ENCODE measurements at places on chromosomes 6 and 20.

DNA sequence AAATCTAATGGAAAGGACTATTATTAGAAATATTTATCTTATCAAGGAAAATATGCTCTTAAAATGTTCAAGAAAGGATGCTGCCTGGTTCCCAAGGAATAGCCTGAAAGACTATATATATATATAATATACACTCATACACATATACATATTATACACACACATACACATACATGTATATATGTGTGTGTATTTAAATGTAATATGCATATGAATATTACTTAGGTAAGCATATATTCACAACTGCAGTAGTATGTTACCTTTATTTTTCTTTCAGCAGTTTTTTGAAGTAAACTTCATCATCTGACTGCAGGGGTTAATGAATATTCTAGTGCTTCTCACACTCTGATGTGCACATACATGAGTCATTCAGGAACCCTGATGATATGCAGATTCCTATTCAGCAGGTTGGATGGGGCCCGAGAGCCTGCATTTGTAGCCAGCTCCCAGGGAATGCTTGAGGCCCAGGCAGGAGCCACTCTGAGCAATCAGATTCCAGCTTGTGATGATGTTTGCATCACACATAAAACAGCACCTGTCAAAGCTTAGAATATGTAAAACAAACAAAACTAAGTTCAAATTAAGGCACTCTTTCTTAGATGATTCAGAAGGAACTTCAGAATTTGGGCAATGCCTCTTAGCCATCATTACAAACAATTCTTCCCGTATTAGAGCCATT, 16.1 kb downstream of the MYLK4 start:
- DNase-seq, result peak; percentile 65

DNA sequence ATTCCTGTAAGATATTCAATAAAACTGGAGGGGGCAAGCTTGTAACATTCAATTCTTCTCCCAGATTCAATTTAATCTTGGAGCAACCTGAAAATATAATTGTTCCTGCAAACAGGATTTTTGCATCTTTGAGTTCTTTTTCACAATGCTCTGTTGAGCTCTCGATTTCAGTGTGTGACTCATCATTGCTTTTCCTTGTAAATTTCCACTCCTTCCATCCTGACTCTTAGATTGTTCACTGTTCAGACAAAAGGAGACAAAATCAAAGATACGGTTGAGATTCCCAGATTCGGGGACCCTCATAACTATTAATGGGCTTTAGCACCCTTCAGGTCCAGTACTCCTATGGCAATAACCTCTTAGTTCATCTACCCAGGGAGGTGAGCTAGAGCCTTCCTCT, 571.9 kb upstream of the CHD6 start:
- no peak for DNase-seq

- DNase-seq, result no peak
Measured at GRCh38 chr20:10752206-10752605, 78.4 kb upstream of the JAG1 start.

DNA sequence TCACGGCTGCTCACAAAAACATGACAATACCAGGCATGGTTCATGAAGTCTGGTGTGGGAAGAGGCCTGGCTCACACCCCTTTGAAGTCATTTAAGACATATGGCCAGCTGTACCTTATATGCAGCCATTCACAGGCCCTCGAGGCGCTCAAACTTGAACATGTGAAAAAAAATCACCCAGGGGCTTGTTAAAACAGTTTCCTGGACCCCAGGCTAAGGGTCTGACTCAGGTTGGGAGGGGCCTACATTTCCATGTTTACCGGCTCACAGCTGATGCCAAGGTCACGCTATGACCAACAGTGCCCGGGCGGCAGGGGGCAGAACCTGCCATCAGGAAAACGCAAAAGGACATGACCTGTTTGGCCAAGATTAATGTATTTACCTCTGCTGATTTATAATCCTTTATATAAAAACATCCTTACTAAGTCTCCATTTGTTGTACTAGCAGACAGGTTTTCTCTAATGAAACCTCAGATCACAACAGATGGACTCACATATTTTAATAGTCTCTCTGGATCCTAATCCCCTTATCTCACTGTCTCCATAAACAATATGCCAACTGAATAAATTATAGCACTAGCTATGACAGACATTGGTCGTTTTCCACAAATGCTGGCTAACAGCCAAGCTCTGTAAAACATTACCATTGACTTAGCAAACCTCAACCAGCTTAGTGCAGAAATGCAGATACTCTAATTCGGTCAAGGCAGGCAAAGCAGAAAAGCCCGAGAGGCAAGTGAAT, 19.9 kb downstream of the EZR start:
- no peak for DNase-seq

DNA sequence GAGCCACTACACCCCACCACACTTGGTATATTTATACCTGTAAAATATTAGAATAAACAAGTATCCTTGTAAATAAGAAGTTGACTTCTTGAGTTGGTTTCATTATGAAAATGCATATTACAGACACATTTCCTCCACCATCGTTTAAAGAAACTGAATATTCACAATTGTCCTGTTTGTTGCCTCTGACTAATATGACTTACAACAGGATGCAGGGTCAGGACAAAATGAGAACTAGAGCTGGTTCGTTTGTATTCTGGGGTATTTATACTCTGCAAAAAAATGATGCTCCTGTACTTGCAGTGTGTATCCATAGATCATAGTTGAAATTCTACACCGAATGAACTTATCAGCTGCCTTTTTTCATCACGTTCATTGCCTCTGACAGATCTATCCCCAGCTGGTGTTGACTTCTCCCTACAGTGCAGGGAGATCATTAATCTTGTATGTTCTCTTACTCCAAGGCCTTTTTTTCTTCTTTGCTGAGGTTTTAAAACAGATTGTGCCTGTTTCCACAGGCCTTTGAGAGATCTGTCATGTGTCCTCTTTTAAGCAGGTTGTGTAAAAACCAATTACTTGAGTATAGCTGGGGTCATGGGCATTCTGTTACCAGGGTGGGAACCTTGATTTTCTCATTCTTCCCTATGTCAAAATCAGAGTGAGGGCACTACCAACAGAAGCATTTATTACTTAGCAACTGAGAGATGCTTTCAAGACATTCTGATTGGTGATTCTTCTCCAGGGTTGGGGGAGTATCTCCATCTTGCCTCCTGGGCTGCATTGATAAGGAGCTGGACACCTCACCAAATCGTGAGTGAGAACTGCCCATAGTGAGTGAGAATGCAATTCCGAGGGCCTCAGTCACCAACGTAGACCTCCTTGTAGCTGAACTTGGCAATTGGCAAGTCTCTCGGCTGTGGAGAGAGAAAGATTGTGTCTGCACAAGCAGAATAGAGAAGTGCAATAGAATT, 78.8 kb upstream of the CD83 start:
- DNase-seq, result no peak

GRCh38 chr20:38303908-38304379, at the start of gene BPI:
TSS of gene BPI (plus strand) at chr20:38304156. CDS start at chr20:38304224, 68 bp downstream.
- DNase-seq, result no peak

DNA sequence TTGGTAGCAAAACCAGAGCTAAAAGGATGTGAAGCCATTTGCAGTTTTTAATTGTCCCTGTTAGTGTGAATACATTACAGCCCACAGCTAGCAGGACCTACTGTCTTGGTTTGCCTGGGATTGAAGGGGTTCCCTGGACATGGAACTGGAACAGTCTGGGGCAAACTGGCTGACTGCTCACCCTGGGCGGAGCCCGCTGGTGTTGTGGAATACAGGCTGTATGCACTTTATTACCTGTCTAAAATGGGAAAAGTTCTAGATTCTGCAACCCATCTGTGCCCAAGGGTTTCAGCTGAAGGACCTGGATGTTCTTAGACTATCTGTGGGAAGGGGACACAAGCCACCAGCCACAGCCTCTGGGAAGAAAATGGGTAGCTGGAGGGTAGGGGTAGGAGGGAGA, 12.2 kb upstream of the CDKN1A start:
- DNase-seq, result no peak

DNA sequence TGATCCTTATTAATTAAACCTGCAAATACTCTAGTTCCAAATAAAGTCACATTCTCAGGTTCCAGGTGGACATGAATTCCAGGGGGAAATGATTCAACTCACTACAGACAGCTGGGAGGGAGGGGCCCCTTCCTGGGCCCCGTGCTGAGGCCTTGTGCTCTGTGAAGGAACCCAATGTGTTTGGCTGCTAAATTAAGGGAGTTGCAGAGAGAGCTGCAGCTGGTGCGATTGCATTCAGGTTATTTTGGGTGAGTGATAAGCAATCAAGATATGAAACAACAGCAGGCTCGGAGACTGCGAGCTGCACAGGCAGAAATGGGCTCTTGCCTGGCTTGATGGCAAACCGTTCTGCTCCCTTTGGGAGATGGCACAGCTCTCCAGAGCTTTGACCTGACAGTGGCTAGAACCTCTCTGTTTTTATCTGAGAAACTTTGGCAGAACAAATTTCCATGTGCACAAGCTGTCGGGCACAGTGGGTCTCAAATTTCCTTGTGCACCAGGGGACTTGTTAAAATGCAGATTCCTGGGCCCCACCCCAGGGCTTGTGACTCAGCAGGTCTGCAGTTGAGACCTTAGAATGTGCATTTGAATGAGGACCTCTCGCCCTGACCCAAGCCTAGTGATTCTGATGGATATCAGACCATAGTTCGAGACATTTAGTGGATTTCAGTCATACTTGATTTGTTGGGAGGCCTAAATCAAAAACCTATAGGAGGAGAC, 9.8 kb downstream of the MAPK13 start:
- DNase-seq, result no peak

- DNase-seq, result no peak
Measured at GRCh38 chr6:2033544-2033943, 211.9 kb downstream of the GMDS start.

DNA sequence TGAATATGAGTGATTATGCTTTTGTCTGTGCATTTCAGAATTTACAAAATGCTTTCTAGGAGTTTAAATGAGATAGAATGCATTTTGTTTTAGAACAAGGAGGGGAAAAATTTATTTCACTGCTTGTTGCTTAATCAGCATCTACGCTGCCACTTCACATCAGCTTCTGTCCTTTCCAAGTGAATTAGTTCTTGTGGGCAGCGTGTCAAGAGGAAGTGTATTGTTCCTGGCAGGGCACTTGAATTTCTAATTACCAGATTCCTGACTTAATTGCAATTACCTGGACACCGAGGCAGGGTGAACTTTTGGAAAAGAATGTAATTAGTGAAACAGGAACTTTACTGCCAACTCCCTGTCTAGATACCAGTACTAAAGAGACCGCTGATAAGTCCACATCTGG, 263.5 kb downstream of the TMEM242 start:
- no peak for DNase-seq

GRCh38 chr6:30752157-30752927, 8.0 kb upstream of the IER3 start:
- no peak for DNase-seq

DNA sequence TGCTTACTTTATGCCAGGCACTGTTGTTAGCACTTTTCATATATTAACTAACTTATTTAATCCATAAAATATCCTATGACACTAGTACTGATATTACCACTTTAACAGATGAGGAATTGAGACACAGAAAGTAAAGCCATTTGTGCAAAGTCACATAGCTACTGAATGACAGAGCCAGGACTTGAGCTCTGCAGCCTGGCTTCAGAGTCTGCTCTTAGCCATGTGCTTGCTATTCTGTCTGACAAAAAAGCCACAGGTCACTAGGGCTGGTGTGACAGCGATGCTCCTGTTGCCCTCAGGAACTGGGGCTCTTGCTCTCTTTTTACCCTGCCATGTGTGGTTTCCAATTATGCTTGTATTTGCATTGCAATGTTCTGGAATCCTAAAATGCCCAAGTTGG, 44.7 kb upstream of the RNF8 start:
- DNase-seq, result no peak

DNA sequence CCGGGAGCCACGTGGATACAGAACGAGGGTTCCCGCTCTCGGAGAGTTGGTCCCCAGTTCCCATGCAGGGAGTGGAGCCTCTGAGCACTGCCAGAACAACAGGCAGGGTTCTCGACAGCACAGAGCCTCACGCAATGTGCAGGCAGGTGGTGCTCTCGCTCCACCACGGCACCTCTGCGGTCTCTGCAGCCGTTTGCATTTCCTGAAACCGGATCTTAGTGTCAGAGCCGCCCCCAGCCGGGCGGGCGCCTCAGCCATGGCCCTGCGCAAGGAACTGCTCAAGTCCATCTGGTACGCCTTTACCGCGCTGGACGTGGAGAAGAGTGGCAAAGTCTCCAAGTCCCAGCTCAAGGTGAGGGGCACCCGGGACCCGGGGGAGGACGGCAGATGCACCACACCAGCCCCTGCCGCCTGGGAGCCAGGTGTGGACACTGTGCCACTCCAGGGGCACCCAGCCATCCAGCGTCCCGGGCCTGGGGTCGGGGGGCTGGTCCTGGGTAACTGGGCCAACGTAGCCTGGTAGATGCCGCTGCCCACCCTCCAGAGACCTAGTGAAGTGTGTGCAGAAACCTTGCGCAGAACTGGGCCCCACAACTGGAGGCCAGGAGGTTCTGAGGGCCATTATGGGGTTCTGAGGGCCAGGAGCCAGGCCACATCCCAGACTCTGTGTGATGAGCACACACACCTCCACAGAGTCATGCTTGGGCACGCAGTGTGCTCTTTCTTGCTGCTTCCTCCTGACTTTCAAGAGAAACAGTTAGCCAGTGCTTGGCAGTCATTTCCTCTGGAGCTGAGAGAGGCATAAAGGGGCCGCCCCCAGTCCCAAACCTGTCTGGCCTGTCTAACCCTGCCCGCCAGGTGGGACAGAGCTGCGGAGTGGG, at the start of gene DEF6:
DEF6 (plus strand) TSS at position 218 of the 881 bp plus-strand sequence; CDS start at position 257, 39 bp downstream.
- peak; percentile 95 for DNase-seq

GRCh38 chr6:8041913-8042583, 22.1 kb downstream of the BLOC1S5 start:
- no peak for DNase-seq

DNA sequence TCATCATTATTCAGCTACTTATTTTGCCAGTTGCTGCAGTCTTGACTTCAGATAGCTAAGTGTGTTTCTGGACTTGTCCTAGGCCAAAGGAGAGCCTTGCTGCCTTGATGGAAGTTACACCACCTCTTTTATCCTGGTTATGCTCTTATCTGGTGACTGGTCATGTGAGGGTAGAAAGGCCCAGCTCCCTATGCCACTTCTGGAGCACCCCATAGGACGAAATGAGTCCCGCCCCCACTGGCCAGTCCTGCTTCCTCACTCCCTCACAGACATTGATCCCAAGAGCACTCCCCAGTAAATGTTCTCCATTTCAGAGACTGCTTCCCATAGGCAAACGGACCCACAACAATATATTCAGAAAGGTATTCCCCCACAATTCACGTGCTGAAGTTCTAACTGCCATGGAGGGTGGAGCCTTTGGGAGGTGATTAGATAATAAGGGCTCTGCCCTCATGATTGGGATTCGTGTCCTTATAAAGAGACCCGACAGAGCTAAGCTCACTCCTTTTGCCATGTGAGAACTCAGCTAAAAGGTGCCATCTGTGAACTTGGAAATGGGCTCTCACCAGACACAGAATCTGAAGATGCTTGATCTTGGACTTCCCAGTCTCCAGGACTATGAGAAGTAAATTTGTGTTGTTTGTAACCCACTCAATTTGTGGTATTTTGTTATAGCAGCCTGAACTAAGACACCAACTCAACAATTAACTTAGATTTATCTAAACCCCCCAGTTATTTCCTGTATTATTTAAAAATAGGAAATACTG, 21.5 kb upstream of the ELOVL2 start:
- DNase-seq, result no peak
